IPS DF 6.9 (cell line): ENCODE measurements at places on chromosomes 16 and 17.

- no peak for DNase-seq
Observed at GRCh38 chr16:88770461-88771293, 14.3 kb downstream of the PIEZO1 start.

DNA sequence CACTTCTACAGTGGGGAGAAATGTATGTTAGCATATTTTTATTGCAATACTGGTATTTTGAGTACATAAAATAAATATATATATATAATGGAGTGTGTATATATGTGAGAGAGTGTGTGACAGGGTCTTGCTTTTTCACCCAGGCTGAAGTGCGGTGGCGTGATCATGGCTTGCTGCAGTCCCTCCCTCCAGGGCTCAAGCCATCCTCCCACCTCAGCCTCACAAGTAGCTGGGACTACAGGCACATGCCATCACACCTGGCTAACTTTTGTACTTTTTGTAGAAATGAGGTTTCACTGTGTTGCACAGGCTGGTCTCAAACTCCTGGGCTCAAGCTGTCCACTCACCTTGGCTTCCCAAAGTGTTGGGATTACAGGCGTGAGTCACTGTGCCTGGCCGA is 4.1 kb downstream of the CYLD start:
- no peak for DNase-seq

DNA sequence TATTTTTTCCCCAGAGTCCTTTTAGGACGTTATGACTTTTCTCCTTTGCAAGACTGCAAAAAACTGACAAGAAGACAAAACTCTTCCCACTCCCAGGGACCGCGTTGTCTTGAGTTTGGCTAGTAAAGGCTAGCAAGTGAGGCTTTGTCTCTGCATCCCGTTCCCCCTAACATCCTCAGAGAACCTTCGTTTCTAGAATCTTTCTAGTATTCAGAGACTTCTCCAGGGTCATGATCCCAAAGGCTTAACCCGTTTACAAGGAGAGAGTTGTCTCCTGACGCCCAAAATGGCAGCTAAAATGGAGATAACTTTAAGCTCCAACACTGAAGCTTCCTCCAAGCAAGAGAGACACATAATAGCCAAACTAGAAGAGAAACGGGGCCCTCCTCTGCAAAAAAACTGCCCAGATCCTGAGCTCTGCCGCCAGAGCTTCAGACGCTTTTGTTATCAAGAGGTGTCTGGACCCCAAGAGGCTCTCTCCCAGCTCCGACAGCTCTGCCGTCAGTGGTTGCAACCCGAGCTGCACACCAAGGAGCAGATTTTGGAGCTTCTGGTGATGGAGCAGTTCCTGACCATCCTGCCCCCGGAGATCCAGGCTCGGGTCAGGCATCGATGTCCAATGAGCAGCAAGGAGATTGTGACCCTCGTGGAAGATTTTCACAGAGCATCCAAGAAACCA is 843 bp downstream of the ZNF174 start:
- no peak for DNase-seq

GRCh38 chr16:27458258-27458657 is 56.3 kb downstream of the IL21R start:
- no peak for DNase-seq

DNA sequence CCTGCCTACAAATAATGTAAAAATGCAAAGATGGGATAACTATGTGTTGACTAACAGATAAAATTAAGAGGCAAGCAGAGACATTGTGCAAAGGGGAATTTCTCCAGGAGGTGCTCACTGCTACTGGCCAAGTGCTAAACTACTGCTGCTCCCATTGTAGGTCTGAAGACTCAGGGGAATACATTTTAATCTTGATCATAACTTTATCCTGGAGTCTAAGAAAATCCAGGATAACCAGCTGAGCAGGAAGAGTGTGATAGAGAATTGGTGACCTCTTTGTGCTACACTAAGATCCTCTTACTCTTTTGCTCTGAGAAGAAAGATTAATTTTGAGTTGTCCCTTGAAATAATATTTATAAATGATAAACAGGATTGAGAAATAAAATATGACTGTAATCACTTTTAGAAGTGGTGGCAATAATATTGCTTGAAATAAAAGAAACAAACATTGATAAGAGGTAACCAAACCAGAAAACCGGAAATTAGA is 5.9 kb downstream of the RNF43 start:
- DNase-seq, result no peak

- no peak for DNase-seq
Observed at GRCh38 chr16:84605339-84605848, 12.5 kb downstream of the COTL1 start.

DNA sequence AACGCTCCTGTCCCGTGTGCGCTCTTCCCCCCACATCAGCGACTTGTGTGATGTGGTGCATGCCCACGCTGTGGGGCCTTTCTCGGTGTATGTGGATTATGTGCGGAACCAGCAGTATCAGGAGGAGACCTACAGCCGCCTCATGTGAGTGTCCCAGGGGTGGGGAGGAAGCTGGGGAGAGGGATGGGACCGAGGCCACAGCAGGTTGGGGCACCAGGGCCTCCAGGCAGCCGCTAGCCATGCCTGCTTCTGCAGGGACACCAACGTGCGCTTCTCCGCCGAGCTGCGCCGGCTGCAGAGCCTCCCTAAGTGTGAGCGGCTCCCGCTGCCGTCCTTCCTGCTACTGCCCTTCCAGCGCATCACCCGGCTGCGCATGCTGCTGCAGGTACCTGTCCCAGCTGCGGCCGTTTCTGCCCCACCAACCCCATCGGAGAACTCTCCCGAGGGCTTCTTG is 5.8 kb downstream of the ARHGEF15 start:
- DNase-seq, result no peak

DNA sequence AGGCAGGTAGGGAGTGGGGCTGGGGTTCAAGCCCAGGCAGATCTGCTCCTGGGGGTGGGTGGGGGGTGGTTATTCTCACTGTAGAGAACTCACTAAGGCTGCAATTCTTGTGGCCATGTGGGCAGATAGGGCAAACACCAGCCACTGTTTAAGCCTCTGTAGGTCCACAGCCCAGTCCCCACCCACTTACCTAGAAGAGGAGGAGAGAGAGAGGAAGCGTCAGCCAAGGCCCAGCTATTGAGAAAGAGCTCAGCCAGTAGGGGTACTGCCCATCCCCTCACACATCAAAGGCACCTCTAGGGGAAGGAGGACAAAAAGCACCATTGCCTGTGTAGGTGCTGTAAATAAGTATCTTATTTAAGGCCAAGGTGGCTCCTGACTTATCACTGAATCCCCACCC is 12.9 kb downstream of the KRT16 start:
- no peak for DNase-seq

GRCh38 chr16:4529085-4530060 is 9.2 kb downstream of the CDIP1 start:
- no peak for DNase-seq

- no peak for DNase-seq
Observed at GRCh38 chr17:81371910-81372760, 23.1 kb upstream of the BAHCC1 start.

DNA sequence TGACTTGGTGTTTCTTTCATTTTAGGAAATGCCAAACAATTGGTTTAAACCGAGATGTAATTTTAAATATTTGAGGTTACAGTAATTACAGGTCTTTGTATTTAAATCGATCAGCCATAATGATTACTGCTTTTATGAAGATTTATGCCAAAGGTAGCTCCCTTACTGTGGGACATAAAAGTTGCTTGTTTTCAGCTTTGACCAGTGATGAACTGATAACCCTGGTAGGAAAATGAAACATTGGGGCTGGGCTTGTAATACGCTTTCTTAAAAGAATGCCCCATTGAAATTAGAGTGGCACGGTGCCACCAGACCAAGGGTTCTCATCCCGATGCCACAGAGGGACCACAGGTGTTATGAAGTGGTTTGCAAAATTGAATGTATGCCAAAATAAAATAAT is 7.3 kb downstream of the TNRC6A start:
- DNase-seq, result no peak

DNA sequence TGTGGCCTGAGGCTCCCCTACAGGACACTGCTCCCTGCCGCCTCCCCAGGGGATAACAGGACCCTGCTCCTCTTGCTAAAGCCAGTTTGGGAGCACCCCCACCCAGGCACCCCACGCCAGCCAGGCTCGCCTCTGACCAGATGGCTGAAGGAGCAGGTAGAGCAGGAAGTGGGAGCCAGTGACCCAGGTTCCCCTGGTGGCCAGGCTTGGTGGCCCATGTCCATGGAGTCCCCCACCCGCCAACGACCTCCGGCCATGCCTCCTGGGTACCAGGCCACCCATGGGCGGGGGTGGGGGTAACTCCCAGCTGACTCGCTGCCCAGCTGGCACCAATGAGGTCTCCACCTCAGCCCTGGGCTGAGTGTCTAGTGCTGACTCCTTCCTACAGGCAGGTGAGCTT is 10.0 kb downstream of the BCAR1 start:
- no peak for DNase-seq

- no peak for DNase-seq
Observed at GRCh38 chr16:78570399-78571141, 471.1 kb downstream of the WWOX start.

DNA sequence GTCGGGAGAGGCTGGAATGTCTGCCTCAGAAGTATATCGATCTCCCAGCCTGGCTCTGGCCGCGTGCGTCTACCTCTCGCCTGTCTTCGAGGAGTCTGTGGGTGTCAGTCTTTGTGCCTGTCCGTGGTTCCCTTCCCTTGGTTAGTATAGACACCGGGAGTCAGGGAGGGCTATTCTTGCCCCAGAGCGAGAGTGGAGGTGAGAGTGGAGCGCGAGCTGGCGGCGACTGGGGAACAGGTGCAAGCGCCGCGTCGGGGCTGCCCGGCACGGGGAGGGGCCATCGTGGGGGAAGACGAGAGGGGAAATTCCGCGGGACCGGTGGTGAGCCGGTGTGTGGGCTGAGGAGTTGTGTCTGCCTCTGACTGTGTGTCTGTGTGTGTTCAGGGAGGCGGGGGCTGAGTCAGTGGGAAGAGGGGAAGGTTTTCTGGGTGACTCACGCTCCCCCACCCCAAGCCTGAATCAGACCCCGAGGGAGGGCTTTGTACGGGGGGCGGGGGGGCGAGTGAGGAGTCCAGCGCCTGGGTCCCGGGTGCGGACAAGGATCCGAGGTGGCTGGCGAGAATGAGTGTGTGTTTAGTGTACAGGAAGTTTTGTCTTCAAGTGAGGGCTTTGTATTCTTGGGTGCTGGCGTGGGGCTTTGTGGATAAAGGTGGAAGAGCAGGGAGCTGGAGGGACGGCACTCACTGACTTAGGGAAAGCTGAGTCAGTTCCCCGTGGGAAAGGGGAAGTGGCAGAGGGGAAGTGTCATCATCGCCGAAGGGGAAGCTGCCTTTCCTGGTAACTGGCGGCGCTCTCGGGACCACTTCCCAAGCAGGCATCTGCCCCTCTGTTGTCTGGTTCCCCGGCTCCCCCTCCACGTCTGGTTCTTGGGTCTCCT is 8.6 kb downstream of the KDM6B start:
- no peak for DNase-seq

GRCh38 chr17:57823469-57824401 is 26.1 kb downstream of the MRPS23 start:
- no peak for DNase-seq

DNA sequence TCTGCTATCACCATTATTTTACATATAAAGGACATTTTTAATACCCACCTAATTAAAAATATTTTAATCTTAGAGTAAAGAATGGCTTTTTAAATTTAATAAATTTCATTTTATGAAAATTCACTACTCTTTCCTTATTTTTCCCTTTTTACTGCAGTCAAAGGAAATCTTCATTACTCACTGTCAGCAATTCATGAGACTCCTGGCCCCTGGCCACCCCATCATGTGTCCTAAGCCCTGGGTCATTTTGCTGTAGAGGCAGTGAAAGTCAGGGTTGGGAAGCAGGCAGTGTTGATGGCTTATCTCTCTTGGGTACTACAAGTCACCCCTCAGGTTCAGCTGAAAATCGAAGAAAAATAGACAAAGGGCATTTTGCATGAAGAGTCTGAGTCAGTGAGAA is 468.6 kb upstream of the CCL2 start:
- no peak for DNase-seq

- no peak for DNase-seq
Observed at GRCh38 chr16:84680165-84680842, 19.5 kb upstream of the USP10 start.

GRCh38 chr17:44338702-44339101 is 6.4 kb upstream of the GRN start:
- DNase-seq, result no peak

GRCh38 chr17:67605256-67605912 is 112.4 kb upstream of the NOL11 start:
- no peak for DNase-seq

DNA sequence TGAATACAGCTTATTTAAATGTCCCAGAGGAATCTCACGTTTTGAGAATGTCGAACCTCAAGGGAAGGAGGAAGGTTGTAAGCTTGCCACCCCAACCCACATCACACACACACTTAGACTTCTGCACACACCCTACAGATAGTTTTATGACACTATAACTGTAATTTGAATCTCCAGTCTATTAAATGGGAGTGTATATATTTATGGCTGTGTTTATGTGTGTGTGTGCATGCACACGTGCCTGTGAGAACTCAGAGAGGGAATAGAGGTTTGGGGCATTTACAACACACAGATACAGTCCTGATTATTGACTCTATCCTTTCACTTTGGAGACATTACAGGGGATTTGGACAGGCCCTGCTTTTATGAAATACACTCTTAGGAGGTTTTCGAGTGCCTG is 171.5 kb upstream of the MAF start:
- no peak for DNase-seq

GRCh38 chr17:74737299-74738050 is 419 bp downstream of the RAB37 start:
- DNase-seq, result no peak

GRCh38 chr16:89467382-89467781 is 23.0 kb downstream of the ANKRD11 start:
- DNase-seq, result no peak

GRCh38 chr16:47061204-47061603 is 82.5 kb downstream of the NETO2 start:
- no peak for DNase-seq
